ENCODE measurements at places on chromosomes 5 and 9.

DNA sequence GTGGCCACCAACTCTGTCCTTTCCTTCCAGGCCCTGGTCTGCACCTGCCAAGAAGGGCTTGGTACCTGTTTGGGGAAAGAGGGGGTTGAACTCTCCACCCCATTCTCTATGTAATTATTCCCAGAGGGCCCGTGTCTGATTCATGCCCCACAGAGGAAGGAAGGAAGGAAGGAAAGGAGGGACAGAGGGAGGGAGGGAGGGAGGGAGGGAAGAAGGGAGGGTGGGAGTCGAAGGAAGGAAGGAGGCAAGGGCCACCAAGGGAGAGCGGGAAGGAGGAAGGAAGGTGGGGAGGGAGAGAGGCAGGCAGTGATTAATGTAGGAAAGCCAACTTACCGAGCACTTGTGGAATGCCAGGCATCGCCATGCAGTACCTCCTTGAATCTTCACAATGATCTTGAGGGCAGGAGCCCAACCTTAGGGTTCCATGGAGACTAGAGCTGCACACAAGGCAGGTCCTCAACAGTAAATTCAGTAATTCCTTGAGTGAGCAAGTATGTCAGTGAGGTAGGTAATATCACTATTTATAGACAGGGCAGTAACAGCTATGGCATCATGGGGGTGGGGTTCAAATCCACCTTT lies 75.8 kb downstream of the FGF18 start:
- DNase-seq: no peak

DNA sequence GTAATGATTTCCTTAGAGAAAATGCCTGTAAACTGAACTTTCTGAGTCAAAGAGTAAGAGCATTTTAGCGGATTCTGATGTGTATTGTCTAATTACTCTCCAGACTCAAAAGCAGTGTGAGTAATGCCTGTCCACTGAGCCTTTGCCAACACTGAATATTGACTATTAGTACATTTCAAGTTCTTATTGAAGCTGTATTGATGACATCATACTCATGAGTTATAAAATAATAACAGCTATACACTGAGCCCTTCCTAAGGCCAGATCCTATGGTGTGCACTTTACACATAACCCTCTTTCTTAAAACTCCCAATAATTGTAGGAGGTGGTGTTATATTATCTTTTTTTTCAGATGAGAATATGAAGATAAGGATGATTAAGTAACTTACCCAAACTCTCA lies 152.8 kb upstream of the TRPC7 start:
- no peak for DNase-seq

GRCh38 chr9:93476924-93477323 lies 23.5 kb upstream of the FAM120AOS start:
- no peak for DNase-seq

DNA sequence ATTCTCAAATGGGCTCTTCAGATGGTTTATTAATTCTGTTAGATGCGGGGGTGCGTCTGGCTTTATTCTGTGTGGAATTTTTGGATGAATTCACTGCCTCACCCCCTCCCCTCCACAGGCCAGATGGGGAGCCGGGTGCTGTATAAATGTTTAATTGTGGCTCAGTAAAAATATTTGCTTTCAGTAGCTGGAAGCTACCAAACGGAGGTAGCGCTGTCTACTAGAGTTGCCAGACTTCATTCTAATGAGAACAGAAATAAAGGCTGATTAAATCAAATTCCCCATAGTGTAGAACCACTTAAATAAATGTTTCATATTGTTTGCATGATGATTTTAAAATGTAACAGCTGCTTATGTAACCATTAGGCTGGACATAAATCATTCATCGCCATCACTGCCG lies 34.5 kb upstream of the KCNMB1 start:
- DNase-seq: no peak

DNA sequence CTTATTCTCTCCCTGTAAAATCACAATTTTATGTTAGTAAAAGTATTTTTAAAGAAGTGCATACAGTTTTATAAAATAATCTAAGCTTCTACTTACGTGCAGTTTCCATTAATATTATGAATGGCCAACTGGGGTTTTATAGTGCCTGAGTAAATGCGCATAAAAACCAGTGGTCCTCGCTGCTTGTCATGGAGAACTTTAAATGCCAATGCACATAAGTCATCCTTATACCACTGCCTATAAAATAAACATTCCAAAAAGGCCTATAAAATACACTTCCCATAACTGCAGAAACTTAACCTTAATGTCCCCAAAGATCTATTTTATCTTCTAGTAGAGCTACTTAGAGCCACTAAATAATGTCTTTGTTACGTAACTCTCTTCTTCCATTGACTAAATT lies 28.5 kb downstream of the GFM2 start:
- DNase-seq: no peak

- DNase-seq: no peak
Measured at GRCh38 chr9:71549023-71549422, 219.3 kb downstream of the CEMIP2 start.

DNA sequence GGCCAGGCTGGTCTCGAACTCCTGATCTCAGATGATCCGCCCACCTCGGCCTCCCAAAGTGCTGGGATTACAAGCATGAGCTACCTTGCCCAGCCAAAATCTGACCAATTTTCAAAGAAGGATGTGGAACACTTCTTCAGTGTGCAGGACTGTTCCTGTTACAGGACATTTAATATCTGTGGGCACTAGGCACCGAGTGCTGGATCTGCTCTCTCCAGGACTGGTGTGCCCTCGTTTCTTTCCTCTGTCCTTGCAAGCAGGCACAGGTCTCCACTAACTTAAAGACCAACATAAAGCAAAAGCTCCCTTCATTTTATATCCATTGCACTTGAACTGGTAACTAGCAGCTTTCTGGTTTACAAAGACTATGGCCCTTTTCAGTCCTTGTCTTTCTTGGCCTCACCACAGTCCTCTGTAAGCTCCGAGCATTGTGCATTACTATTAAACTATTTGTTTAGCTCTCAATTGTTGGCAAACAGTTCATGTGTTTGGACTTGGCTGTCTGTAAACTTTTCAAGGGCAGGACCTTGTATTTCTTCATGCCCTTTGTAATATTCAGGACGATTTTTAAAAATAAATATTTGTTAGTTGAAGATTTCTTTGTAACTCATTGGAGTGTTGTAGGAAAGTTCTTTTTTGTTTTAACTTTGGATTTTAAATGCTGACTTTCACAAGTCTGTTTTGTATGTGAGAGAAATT lies 37.3 kb downstream of the ARHGEF28 start:
- no peak for DNase-seq

- no peak for DNase-seq
Measured at GRCh38 chr9:38435521-38435920, 11.3 kb upstream of the IGFBPL1 start.

DNA sequence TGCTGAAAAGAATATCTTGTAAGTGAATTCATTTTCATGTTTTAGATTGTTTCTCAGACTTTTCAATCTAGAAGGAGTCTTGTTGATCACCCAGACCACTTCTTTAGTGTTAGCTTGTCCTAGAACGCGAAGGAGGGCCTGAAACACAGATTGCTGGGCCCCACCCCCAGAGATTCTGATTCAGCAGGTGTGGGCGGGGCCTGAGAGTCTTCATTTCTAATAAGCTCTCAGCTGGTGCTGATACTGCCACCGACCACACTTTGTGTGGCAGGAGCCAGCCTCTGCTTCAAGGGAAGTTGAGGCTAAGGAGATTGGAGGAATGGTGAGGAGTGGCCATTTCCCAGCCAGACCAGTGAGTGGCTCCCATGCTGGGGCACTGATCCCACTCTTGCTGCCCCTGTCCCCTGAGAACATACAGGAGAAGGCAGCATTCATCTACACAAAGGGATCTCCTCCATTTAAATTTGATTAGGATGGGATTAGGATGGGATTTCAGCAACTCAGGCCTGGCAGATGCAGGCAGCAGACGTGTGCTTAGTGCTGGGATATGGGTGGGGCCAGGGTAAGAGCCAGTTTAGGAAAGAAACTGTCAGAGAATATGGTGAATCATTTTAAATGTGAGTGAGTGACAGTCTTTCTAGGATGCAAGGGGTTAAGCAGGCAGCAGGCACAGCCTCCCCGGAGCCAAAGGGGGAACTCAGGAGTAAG lies 35.9 kb downstream of the ZNF618 start:
- no peak for DNase-seq

- DNase-seq: no peak
Measured at GRCh38 chr5:35938568-35939227, at the start of gene CAPSL. CAPSL (minus strand) TSS chr5:35938622; CDS start chr5:35921120, 17,502 bp downstream.

GRCh38 chr5:175282611-175283225 lies 161.3 kb downstream of the DRD1 start:
- no peak for DNase-seq

GRCh38 chr5:141640698-141641097 lies 3.9 kb downstream of the RELL2 start:
- no peak for DNase-seq

GRCh38 chr5:138273834-138274188 lies 610 bp downstream of the GFRA3 start:
- no peak for DNase-seq

DNA sequence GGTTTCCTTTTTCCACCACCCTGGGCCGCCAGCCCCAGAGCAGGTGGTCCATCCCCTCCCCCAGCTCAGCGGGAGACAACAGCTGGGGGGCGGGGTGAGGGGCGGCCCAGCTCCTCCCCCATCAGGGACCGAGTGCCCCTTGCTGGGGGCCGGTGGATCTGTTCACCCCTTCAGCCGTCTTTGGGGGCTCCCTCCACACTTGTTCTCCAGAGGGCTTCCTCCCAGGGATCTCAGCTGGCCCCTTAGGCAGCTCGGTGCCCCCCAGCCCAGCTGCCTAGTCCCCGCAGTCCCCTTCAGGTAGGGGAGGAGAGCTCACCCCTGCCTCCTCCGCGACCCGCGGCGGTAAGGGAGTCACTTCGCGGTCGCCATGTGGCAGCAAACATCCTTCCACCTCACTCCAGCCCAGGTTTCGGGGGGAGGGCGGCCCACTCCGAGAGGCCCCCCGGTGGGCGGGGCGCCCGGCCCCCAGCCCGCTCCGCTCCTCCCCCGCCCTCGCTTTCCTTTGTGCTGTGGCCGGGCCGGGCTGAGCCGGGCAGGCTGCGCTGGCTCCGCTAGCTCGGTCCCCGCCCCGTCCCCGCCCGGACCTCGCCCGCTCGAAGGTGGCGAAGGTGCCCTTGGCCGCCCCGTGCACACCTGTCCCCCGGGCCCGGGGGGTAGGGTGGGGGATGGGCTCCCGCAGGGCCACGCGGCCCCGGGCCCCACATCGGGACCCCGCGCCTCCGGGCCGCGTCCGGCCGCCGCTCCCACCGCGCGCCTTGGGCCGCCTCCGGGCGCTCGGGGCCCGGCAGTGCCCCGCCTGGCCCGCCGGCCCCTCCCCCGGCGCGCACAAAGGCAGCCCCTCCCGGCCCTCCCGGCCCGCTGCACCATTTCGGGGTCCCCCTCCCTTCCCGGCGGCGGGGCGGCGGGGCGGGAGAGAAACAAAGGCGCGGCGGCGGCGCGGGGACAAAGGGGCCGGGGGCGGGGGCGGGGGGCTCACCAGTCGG lies 683 bp downstream of the DBN1 start:
- peak; percentile 85 for DNase-seq

DNA sequence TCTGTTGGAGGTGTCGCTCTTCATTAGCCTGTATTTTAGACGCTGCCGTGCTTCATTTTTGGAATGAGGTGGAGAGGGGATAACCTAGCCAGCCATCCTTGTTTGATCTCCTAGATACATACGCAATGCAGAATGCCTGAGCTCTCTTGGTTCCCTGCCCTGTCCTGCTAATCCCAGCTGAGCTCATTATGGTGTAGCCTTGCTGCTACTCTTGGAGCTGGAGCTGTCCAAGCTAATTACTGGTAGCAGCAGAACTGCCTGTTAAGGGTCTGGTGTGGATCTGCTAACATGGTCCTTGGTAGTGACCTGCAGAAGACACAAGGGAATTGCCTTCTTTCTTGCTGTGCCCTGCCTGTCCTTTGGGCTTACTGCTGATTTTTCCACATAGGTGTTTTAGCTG lies 207.9 kb downstream of the CNTLN start:
- no peak for DNase-seq

GRCh38 chr9:93224591-93224990 lies 40.7 kb downstream of the WNK2 start:
- no peak for DNase-seq

All from CD8-positive, alpha-beta memory T cell (primary cell).